ENCODE measurements at places on chromosomes 11 and 22. TPM values are rescaled to one million over a fixed set of nuclear protein-coding genes. Genes with fewer than 3 reads are reported as not detected.

Gene SEPTIN3
- polyA plus RNA-seq, result not detected

Gene KCNJ4
- polyA plus RNA-seq, result not detected

Gene SCGB1A1
- not detected for polyA plus RNA-seq

Gene PGAP2
- polyA plus RNA-seq, result 16.2 TPM

Gene VWA5A
- 12.3 TPM for polyA plus RNA-seq

Gene PATE4
- not detected for polyA plus RNA-seq

Gene ASPHD2
- polyA plus RNA-seq, result 4.1 TPM

Gene OSBP2
- polyA plus RNA-seq, result 0.44 TPM

Gene OSM
- polyA plus RNA-seq, result 103 TPM

DNA sequence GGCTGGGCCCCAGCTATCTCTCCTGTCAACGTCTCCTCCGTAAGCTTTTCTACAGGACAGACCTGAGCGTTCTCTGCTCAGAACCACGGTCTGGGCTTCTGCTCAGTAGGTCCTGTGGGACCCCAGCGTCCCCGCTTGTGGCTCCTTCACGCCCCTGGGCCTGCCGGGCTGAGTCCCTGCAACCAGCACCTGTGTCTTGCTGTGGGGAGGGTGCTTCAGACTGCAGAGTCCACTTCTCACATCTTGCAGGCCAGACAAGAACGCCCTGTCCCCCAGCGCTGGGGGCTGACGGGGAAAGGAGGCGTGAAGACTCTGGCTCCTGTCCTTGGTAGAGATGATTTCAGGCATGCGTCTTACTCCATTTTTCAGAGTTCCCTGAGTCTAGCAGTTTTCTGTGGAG, 1480.8 kb downstream of the BRD1 start:
- DNase-seq, result no peak

DNA sequence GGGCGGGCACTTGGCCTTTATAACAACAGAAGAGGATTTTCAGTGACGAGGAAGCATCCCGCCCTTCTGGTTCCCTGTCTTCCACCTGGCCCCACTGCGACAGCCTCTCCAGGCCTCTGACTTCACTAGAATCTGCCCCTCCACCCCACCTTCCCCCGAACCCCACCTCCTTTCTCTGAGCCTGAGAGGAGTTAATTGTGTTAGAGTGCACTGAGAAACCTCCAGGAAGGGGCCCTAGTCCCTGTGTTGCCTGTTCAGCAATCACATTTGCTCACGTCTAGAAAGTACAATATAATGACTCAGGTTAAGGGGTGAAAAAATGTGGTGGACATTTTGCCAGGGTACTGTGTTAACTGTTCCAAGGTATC, 38.8 kb downstream of the PTPRJ start:
- DNase-seq, result no peak

- DNase-seq, result no peak
These were observed 7.8 kb downstream of the WT1 start for GRCh38 chr11:32427616-32427934.

- DNase-seq, result peak; percentile 28
These were observed 734 bp downstream of the PPP1R14B start for GRCh38 chr11:64245797-64246620.

GRCh38 chr11:64562723-64563351, 28.2 kb upstream of the SLC22A12 start:
- DNase-seq, result no peak

DNA sequence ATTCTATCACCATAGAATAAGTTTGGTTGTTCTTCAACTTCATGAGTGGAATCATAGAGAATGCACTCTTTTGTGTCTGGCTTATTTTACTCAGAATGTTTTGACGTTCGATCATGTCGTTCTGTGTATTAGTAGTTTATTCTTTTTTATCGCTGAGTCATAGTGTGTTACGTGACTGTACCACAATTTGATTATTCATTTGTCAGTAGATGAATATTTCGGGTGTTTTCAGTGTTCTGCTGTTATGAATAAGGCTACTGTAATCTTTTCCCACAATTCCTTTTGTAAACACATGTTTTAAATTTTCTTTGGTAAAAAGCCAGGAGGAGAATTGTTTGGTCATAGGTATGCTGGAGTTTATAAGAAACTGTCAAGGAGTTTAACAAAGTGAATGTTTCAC, 279.9 kb upstream of the B3GAT1 start:
- no peak for DNase-seq

GRCh38 chr22:41028841-41029240, 63.6 kb upstream of the EP300 start:
- no peak for DNase-seq

DNA sequence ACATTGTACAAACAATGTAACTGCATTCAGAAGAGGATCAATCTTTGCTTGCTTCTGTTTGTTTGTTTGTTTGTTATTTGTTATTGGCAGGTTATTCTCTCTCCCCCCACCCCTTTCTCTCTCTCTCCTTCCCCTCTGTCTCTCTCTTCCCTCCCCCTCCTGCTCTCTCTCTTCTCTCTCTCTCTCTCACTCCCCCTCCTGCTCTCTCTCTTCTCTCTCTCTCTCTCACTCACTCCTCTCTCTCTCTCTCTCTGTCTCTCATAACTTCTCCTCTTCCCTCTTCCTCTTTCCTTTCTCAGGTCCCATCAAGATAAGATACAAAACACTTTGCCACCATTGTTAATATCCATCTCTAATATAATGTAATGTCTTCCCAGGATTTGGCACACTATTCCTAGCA, 236.3 kb downstream of the SOX6 start:
- no peak for DNase-seq

DNA sequence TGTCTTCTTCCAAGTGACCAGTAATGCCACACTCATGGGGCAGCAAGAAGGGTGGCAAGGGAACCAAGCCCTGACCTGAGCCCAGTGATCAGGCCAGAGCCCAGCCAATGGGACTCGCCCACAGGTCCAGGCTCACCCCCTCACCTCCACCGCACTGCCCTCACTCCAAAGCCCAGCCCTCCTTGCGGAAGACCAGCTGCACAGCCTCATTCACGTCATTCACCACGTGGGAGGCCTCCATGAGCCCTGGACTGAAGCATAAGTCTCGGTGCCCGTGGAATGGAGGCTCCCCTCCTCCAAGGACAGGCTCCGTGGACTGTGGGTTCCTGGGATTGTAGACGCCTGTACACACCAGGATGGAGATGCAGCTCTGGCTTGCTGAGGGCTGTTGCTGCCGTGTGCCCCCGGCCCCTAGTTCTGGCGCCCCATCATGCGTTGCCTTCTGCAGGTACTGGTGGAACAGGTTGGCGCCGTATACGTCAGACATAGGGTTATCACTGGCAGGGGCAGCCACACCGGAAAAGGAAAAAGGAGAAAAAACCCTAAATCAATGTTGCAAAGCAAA, 16.8 kb upstream of the TMEM121B start:
- no peak for DNase-seq

GRCh38 chr22:27507935-27508526, 293.5 kb downstream of the MN1 start:
- DNase-seq, result no peak

GRCh38 chr11:120141113-120141767, 3.3 kb upstream of the TRIM29 start:
- DNase-seq, result no peak

- no peak for DNase-seq
These were observed 22.9 kb upstream of the ROBO3 start for GRCh38 chr11:124842305-124842704.

Data from CD4-positive, alpha-beta memory T cell (primary cell).